Activated CD8-positive, alpha-beta T cell treated with anti-CD3 and anti-CD28 coated beads, Interleukin-2, amount 10 ng/mL, durations not matched to agents 7 days and 5 days (primary cell): ENCODE measurements at places on chromosomes 7 and 10. TPM values are rescaled to one million over a fixed set of nuclear protein-coding genes. Genes with fewer than 3 reads are reported as not detected.
A peak's percentile ranks its signal among the peaks of the same experiment; 100 is the strongest.

- DNase-seq = peak; percentile 55
These were observed 10.2 kb upstream of the IL2RA start for GRCh38 chr10:6072215-6072934.

DNA sequence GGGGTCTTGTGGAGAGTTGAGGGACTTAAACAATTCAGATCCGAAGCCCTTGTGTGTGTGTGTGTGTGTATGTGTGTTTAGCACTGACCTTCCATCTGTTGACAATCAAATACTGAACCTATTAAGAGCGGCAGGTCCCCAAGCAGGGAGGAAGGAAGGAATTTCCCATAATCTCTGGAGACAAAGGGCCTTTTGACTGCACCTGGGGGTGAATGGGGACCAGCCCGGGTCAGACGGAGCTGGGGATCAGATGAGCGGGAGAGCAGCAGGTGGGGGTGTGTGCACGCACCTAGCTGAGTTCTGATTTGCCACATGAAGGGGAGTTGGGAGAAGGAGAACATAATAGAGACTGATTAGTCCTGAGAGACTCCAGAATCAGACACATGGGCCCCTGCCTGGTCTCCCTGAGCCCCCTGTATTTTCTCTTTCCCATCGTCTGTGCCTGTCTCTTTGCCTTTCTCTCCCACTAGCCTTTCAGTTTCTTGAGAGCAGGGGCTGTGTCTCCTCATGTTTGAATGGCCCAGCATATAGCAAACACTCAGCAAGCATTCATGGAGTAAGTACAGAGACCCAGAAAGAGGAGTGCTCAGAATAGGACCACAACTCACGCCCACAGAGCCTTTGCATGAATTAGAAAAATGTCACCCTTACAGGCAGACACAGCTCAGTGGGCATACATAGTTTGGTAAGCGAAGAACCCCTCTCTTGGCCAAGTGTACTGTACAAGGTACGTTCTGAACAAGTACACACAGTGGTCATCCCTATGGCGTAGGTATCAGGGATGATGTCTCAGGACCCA is 288.3 kb upstream of the HABP2 start:
- DNase-seq = no peak

- DNase-seq = no peak
These were observed 125.2 kb downstream of the SLIT1 start for GRCh38 chr10:97060441-97061084.

GRCh38 chr10:115073796-115074195 is 19.4 kb upstream of the ATRNL1 start:
- DNase-seq = no peak

- DNase-seq = no peak
These were observed 67.8 kb upstream of the NXPH1 start for GRCh38 chr7:8365499-8366110.

DNA sequence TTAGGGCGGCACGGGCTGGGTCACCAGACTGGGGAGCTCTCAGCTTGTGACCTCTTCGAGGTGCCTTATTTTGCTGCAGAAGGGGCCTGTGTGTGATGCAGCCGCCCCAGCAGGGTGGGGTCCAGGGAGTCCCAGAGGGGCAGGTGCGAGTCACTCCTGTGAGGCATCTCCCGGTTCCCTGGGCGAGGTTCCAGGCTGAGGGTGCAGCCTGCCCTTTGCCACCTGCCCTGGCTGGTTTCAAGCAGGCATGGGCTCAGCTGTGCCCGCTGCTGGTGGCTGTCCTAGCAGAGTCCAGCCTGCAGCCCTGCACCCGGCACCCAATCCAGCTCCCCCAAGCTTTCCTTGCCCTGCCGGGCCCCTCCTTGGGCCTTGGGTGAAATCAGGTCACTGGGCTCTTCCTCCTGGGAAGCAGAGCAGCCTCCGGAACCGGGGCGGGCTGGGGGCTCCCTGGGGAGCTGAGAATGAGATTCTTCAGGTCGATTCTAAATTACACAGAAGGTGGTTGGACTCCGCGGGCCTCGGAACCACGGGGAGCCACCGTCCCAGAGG is 64.8 kb downstream of the PWWP2B start:
- no peak for DNase-seq

GRCh38 chr10:1829712-1830111 is 92.4 kb upstream of the ADARB2 start:
- no peak for DNase-seq

DNA sequence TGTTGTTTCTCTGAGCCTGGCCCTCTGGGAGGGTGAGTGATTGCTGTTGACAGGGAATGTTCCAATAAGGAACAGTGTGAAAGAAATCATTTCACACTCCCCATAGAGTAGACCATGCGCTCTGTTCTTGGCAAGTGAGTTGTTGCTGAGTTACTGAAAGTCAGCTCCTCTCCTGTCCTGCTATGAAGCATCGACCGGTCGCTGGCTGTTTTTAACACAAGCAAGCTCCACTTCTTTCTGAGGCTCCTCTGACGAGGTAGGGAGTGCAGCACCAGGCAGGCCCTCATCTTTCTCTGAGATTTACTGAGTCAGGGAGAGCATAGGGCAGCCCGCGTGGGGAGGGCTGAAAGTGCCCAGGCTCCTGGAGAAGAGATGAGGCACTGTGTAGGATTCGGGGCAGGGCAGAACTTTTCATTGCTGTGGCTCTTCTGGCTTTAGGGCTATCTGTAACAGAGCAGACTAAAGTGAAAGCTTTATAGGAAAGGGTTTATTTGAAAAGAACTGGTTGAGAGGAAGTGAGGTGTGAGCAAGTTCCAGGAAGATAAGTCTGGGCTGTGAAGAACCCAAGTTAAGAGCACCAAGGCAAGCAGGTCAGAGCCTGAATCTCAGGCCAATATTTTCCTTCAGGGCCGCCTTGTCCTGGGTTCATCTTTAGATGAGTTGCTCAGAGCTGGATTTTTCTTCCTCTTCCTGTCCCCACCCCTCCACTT is 332.2 kb downstream of the CCSER2 start:
- DNase-seq = no peak

- no peak for DNase-seq
These were observed 27.3 kb upstream of the CALD1 start for GRCh38 chr7:134752006-134752760.

GRCh38 chr7:37405603-37406122 is 43.0 kb downstream of the ELMO1 start:
- no peak for DNase-seq

- DNase-seq = peak; percentile 73
These were observed 2.6 kb downstream of the LDB1 start for GRCh38 chr10:102117391-102118159.

DNA sequence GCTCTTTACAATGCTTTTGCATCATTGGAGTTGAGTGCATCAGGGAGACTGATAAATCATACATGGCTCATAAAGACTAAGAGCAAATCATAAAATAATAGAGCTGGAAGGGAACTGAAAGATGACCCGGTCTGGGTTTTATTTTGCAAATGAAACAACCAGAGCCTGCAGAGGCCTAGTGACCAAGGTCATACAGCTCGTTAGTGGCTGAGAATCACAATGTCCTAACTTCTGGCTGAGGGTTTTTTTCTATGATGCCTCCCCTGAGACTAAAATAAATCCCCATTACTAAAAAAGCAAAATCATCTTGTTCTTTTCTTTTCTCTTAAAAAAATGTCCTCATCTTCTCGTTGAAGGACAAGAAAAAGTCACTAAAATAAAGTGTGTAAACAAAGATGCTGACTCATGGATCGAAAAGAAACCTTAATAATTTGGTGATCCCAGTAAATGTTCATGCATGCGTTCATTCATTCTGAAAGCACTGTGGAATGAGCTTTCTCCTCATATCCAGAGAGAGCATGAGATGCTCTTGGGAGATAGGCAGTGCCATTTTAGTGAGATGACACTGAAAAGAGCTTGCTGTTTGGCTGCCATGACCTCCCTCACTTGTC is 107.8 kb upstream of the PHYHIPL start:
- no peak for DNase-seq

DNA sequence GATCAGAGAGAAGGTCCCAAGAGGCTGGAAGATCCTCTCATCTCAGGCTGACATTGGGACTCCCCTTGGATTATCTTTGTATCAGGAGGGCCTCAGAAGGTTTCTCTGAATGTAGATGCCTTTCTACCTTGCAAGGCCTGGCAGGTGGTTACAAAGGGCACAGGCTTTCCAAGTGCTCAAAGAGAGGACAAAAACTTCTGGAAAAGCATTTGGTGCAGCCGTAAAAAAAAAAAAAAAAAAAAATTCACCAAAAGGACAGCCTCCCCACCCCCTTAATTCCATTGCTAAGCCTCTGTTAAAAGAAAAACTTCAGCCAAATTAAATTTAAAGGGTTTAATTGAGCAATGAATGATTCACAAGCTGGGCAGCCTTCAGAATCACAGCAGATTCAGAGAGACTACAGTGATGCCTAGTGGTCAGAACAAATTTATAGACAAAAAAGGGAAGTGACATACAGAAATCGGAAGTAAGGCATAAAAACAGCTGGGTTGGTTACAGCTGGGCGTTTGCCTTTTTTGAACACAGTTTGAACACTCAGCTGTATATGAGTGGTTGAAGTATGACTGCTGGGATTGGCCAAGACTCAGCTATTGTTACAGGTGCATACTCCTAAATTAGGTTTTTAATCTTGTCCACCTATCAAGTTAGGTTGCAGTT is 42.5 kb upstream of the LRGUK start:
- no peak for DNase-seq

DNA sequence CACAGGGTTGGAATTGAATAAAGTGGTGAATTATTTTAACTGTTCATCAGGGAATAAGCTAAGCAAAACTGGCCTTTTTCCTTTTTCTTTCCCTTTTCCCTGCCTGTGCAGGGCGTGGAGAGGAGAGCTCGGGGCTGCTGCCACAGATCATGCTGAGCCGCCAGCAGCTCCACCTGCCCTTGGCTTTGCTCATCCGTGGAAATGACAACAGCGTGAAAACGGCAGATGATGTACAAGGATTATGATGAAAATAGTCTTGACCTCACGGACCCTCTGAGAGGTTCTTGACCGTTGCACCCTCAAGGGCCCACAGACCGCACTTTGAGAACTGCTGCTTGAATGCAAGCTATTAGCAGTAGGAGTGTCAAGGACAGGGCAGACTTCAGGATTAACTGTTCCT is 10.6 kb downstream of the PPP2R2D start:
- DNase-seq = no peak

DNA sequence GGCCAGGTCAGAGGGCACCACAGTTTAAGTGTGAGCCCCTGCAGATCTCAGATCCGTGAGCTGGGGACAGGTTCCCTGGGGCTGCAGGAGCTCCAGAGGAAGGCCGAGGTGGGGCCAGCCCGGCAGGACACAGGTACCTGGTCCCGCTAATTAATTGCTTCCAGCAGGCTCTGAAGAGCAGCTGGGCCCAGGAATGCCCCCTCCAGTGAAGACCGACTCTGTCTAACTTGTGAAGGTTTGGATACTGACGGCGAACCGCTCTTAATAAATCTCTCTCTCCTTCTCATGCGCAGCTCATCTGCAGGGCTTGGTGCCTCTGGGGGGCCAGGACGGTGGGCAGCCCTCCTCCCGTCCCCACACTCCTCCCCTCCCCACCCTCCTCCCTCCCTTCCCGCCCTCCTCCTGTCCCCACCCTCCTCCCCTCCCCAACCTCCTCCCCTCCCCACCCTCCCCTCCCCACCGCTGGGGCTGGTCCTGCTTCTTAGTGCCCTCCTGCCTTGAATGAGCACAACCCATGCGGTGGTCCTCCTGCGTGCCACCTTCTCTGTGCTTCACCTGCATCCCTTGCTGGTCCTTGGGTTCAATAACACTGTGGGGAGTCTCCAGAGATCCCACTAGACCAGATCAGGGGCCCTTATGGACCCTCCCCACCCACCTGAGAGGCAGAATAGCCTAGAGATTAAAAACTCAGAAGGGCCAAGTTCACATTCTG is 38.3 kb downstream of the PDGFA start:
- no peak for DNase-seq

DNA sequence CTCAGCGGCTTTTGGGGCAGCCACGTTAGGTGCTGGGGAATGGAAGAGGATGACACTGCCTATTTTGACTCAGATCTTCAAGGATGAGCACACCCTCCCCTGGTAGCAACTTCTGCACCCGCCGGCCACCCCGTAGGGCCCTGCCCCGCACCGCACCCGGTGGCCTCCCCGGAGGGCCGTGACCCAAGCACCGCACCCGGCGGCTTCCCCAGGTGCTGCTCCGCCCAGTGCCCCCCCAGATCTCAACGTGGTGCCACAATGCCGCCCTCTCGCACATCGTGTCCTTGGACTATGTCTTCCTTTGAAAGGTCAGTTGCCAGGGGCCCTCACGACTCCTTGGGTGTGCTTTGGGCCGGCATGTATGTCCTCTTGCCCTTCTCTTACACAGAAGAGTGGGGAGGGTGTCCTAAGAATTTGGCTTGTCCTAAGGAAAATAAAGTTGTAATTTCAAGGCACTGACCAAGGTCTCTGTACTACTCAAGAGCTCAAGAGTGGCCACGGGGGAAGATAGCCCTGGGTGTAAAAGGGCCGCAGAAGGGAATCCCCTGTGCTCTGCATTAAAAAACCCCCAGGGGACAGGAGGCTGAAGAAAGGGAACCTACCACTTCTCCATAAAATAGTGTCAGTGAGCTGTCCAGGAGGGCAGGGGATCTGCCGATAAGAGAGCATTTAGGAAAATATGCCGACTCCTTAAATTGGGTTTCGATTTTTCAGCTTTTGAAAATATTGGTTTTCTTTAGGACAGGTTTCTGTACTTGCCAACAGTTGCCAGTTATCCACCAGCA is 1.6 kb upstream of the LANCL2 start:
- no peak for DNase-seq

DNA sequence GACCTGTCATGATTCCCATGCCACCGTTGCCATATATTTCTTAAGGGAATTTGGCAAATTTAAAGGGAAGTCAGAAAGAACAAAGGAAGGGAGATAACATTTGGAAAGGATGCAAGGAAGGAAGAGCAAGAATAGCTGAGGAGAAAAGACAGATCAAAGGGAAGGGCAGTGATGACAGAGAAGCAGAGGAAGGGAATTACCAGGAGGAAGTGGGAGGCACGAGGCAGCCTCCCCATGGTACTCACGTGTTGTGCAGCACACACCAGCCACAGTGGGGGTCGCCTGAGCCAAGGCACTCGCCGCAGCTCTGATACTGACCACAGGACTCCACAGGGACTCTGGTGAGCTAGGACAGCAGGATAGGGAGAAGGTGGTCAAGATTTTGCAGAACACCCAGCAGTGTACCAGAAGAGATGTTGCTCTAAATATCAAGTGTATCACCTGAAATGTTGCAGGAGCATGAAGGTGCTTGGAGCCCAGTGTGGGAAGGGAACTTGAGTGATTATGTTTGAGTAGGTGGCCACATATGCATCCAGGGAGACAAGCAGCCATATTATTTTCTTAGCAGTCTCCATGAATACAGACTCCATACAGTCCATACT is 335.3 kb downstream of the PLXNA4 start:
- DNase-seq = no peak

GRCh38 chr7:90188281-90188680 is 23.3 kb upstream of the STEAP2 start:
- DNase-seq = no peak

GRCh38 chr7:18777314-18777713 is 281.8 kb downstream of the HDAC9 start:
- no peak for DNase-seq

- no peak for DNase-seq
These were observed 182.9 kb downstream of the MYOF start for GRCh38 chr10:93299195-93299594.

- DNase-seq = no peak
These were observed 448 bp upstream of the SRPK2 start for GRCh38 chr7:105389088-105389650.

The FAM25C gene
- total RNA-seq = not detected

The SLC13A4 gene
- not detected for total RNA-seq

The AEBP1 gene
- 13.0 TPM for total RNA-seq

The FAM25G gene
- total RNA-seq = not detected

The AKR1C4 gene
- not detected for total RNA-seq
